ENCODE measurements at places on chromosomes 4 and X.

DNA sequence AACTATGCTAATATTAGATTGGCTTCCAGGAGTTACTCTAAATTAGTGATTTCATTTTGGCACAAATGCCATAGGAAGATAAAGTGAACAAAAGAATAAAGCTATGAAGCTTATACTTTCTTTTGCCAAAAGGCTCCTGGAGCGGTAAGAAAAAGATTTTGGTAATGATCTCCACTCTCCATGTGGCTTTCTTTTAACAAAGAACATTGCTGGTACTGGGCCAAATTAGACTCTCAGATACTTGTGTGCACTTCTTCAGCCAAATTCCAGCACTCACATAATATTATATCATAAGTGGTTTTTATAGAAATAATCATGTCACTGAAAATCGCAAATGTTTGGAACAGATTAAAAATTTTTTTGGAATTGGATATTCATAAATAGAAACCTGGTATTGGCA lies 142.4 kb upstream of the FGF13 start:
- no peak for DNase-seq

GRCh38 chr4:111650674-111651086 lies 494.6 kb upstream of the FAM241A start:
- no peak for DNase-seq

- no peak for DNase-seq
Measured at GRCh38 chr4:111773858-111774257, 371.4 kb upstream of the FAM241A start.

DNA sequence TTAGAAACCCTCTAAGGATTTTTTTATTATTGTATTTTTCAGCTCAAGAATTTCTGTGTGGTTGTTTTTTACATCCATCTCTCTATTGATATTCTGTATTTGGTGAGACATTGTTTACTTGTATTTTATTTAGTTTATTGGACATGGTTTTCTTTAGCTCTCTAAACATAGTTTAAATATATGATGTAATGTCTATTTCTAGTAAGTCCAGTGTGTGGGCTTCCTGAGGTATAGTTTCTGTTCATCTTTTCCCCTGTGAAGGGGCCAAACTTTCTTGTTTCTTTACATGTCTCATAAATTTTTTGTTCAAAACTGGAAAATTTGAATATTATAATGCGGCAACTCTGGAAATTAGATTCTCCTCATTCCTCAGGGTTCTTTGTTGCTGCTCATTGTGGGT lies 28.2 kb upstream of the ATRX start:
- DNase-seq, result no peak

GRCh38 chr4:183674153-183674552 lies 15.1 kb downstream of the TRAPPC11 start:
- no peak for DNase-seq

DNA sequence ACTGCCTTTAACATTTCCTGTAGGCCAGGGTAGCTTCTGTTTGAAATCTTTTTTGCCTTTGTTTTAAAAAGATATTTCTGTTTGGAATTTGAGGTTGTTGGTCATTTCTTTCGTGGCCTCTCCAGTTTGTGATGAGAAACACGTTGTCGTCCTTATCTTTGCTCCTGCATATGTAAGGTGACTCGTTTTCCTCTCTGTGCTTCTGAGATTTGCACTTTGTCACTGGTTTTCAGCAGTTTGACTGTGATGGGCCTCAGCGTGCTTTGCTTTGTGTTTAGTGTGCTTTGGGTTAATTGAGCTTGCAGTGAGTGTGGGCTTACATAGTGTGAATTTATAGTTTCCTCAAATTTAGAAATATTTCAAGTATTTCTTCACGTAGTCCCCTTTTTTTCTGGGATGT lies 81.5 kb downstream of the FAM193A start:
- no peak for DNase-seq

DNA sequence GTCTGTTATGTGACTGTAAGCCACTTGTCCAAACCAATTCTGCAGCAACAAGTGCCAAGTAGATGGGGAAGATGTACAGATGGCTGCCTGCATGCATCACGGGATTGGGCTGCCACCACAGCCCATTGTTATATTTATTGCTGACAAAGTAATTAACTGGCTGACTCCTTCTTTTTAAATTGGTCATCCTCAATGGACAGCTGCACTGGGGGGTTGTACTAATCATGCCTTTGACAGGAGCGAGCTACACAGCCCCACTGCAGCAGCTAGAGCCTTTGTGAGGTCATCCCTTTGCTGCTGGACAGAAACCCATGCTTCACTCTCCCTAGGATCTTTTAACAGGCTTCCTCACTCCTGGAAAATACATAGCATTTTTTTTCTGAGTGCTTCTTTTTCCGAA lies 146.7 kb upstream of the CXXC4 start:
- DNase-seq, result no peak

DNA sequence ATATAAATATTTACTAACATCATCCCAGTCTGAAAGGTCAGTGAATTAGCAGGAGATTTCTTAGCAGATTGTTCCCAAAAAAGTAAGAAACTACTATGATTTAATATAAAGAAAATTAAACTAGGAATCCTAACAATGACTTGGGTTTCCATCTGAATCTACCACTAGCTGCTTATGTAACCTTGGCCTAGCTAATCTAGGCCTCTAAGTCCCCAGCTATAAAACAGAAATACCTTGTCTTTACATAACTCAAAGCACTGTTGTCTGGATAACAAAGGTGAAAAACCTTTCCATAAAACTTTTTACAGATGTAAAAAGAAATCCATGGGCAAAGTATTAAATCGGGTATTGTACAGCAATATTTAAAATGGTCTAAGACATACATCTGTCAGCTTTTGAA lies 3.0 kb downstream of the FBXL5 start:
- DNase-seq, result no peak

- peak; percentile 43 for DNase-seq
Measured at GRCh38 chr4:36332023-36332781, 50.8 kb downstream of the DTHD1 start.

DNA sequence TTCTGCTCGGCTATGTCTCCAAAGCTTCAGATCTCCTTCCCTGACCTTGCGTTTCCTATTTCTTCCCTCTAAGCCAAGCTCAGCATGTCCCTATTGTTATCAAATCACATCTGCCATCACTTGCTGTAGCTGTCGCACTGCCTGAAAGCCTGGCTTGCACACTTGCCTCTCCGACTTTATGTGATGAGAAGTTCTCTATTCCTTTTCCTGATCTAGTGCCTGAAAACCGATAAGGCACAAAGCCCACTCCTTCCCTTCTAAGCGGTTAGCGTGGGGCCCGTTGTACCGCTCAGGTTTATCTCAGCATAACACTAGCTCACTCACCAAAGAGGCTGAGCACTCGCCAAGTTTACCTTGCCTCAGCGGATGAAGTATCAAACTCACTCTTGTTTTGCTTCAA lies 816 bp downstream of the NMU start:
- peak; percentile 6 for DNase-seq

DNA sequence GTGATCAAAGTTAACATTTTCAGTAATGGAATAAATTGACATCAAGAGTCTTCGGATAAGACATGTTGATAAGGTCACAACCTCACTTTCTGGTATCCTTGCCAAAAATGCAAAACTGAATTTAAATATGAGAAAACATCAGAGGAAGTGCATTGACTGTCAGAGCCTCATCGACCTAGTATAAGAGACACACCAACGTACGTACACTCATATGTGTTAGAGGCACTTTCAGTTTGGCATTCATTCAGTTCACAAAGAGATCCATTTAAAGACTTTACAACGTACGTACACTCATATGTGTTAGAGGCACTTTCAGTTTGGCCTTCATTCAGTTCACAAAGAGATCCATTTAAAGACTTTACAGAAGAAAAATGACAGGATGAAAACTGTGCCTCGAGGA lies 280.3 kb downstream of the INPP4B start:
- no peak for DNase-seq

DNA sequence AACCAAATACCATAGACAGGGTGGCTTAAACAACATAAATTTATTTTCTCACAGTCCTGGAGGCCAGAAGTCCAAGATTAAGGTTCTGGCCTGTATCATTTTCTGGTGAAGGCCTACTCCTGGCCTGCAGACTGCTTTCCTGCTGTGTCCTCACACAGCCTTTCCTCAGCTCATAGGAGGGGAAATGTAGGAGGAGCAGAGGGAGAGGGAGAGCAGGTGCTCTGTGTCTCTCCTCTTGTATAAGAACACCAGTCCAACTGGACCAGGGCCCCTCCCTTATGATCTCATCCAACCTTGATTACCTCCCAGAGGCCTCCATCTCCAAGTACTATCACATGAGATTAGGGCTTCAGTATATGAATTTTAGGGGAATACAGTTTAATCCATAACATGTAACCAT lies 34.3 kb downstream of the RAPGEF2 start:
- no peak for DNase-seq

GRCh38 chr4:3355266-3355748 lies 62.5 kb downstream of the RGS12 start:
- no peak for DNase-seq

GRCh38 chr4:86497131-86497530 lies 97.0 kb upstream of the PTPN13 start:
- DNase-seq, result no peak

- no peak for DNase-seq
Measured at GRCh38 chr4:35963383-35963782, 280.9 kb downstream of the ARAP2 start.

- no peak for DNase-seq
Measured at GRCh38 chr4:55255179-55255578, 90.9 kb upstream of the SRD5A3 start.

GRCh38 chr4:59855630-59856352 lies 1344.3 kb upstream of the ADGRL3 start:
- DNase-seq, result no peak

DNA sequence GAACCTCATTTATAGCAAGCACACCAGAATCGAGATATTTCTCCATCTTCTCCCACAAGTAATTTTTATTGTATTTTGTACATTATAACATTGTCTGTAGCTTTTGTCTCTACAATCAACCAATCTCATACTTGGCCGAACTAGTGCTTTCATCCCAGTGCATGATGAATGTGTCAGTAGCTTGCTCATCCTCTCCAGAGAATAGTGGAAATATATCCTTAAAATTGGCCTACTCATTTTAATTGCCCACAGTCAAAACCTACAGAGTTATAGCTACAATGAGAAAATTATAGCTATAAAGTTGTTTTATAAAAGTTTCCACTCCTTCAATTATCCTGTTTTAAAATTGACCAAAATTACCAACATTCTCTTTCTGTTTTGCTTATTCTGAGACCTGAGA lies 103.8 kb downstream of the MAPK10 start:
- DNase-seq, result no peak

- DNase-seq, result no peak
Measured at GRCh38 chr4:58541926-58542325, 1431.7 kb upstream of the IGFBP7 start.

DNA sequence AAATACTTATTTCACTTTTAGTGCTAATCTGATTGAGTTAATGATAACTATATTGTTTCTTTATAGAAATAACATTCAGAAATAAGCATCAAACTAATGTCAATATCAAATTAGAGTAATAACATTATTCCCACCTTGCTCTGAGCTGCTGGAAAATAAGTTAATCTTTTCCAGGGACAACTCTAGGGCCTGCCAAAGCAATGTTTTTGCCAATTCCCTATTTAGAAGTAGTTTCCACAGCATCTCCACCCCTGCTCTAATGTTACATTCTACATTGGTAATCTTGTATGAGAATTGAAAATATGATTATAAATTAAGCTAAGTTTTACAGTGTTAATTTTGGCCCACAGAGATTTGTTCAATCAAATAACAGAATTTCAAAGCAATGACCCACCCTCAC lies 68.3 kb downstream of the REELD1 start:
- DNase-seq, result no peak

DNA sequence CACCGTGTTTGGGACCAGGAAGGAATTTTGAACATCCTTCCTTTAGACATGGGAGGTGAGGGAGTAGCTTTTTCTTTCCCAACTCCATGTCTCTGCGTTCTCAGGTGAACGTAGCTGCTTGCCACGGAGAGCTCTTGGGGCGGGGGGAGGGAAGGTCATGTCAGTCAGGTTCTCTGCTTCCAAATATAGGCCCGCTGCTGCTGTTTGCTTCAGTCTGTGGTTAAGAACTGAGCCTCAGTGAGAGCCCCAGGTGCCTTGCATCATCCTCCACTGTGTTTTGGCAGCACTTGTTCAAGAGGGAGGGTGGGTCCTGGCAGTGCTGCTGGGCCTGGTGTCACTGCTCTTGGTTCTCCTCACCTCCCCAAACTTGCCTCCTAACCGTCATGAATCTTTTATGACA lies 46.5 kb downstream of the HADH start:
- peak; percentile 86 for DNase-seq

GRCh38 chrX:24396236-24396930 lies 35.9 kb downstream of the SUPT20HL1 start:
- DNase-seq, result no peak

DNA sequence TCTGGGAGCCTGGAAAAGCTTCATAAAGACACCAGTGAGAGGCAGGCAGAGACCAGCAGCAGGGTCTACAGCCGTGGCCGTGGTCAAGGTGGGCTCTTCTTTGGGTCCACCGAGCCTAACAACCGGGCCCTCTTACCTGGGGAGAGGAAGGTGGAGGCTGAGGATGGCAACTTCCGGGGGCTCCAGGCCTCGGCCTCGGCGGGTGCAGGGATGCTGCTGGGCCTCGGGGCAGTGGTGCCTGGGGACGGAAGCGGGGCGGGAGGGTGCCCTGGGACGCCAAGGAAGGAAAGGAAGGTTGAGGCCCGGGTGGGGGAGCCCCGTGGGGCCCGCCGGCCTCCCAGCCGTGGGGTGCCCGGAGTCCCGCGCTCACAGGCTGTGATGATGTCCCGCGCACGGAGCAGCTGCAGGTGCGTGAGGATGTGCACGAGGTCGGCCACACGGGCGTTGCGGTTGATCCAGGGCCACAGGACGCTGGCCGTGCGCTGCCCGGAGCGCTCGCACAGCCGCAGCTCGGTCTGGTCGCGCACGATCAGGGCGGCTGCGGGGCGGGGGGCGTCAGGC lies 561 bp downstream of the IRAK1 start:
- DNase-seq, result peak; percentile 39

DNA sequence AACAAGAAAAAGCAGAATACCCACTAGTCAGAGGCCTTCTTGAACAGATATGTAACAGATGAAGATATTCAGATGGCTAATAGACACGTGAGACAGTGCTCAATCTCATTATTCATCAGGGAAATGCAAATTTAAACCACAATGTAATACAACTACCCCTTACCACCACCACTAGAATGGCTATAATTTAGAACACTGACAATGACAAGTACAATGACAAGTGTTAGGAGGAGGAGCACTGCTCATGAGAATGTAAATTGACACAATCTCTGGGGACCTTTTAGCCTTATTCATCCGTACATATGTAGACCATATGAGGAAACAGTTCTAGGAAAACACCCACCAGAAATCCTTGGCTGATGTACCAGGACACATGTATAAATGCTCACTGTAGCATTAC lies 13.1 kb downstream of the ZNF81 start:
- DNase-seq, result no peak

DNA sequence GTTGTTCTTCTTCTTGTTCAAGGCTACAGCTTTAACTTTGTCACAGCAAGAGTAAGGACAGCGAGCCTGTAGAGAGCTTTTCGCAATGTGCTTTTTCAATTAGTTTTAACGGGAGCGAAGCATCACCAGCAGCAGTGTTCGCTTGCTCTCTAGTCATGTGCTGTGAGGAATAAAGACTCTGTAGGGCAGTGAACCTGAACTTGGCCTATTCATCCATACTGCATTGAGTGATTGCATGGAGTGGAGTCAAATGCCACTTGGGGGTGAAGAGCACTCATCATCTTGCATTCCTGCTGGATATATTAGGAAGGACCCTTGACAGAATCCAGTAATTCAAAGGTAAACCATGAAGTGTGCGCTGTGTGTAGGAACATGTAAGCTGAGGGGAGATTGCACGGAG lies 240.0 kb downstream of the FRMPD4 start:
- DNase-seq, result no peak

Measured in activated CD4-positive, alpha-beta T cell treated with anti-CD3 and anti-CD28 coated beads for 36 hours (primary cell).